ENCODE measurements at places on chromosomes 12 and 14.

GRCh38 chr12:107541001-107541705, 144.4 kb upstream of the PWP1 start:
- H3K4me3 ChIP-seq = no peak overlapping the region
- DNase-seq = no peak
- H3K36me3 ChIP-seq = no peaks in the 10 kb centered on the region

DNA sequence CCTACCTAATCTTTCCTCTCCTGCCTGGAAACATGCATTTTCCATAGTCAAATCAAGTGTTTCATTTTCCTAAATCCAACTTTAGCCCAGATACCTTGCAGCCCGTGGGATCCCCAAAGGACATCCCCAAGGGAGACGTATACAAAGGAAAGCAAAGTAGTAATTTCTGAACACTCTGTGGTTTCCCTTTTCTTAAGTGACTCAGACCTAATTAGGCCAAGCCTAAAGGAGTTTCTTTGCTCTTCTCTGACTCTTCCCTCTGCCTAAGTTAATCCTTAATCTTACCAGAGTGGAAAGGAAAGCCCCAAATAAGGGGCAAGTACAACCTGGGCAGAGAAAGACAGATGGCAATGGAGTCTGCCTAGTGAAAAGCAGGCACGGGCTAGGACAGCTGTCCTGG, 250.3 kb downstream of the SPTSSA start:
- DNase-seq = no peak

DNA sequence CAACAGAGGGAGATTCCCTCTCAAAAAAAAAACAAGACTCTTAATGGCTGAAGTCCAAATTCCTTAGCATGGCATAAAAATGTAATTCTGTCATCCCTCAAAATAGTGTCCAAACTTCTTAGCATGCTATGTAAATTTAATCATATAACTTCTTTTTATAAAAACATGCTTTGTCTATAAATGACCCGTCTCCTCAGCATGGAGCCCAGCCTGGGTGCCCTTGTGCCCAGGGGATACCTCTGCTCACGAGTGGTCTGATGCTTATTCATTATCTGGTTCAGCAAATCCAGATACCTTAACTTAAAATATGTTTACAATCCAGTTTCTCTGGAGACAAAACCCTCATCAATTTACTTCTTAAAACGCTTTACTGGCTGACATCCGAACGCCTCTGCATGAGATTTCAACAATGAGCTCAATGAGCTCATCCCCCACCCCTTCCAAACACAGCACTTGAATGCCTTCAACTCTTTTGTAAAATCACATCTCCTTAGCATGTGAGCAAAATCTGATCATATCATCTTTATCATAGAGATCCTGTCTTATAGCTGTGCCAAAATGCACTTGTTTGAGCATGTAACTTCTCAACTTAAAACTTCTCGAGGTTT, 15.7 kb downstream of the RTL1 start:
- no peak overlapping the region for H3K27ac ChIP-seq
- no peak for DNase-seq
- H3K36me3 ChIP-seq = peaks cover 44% of the 10 kb centered on the region
- H3K27me3 ChIP-seq = no peaks in the 10 kb centered on the region
- H3K4me1 ChIP-seq = no peaks in the 10 kb centered on the region

DNA sequence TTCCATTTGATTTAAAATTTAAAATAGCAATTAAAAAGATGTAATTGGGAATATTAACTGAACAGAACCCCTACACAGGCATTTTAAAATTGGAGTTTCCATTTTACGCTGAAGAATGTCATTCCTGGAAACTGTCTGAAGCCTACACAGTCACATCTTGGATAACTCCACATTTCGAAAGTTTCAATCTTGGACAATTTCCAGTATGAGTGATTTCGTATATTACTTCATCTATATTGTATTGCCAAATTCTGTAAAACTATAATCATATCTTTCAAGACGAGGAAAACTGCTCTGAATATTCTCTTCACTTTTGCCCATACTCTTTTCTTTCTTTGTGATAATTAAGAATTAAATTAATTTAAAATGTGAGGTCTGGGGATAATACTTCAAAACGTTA, 194.2 kb upstream of the ABCD2 start:
- no peak for DNase-seq
- no peaks in the 10 kb centered on the region for H3K4me1 ChIP-seq
- H3K27ac ChIP-seq = no peak overlapping the region

DNA sequence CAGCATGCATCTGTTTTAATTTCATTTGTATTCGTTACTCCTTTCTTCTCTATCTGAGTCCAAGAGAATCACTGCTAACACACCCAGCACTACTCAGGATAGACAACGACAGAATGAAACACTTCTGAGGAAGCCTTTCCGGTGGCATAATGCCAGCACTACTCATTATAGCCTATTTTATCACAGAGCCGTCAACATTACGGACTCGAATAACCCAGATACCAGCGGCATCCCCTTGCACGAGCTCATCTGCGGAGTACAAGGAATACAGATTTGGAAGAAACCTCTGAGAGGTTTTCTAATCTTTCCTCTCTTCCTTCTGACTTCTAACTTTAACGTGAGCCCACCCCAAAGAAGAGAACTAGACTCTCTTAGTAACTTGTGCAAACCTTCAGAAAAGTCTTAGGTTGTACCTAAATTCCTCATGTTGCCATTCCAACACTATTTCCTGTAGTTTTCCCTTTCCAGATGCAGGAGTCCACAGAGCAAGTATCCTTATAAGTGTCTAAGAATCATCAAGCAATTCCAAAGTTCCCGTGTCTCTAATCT, 248.1 kb downstream of the APAF1 start:
- peaks cover 60% of the 10 kb centered on the region for H3K27me3 ChIP-seq
- no peak overlapping the region for H3K4me3 ChIP-seq
- no peaks in the 10 kb centered on the region for H3K36me3 ChIP-seq

- peak overlapping the region; percentile 44 for H3K27ac ChIP-seq
- no peaks in the 10 kb centered on the region for H3K36me3 ChIP-seq
- DNase-seq = no peak
- H3K27me3 ChIP-seq = no peaks in the 10 kb centered on the region
These were observed 154.1 kb upstream of the ATP2B1 start for GRCh38 chr12:89862511-89863445.

DNA sequence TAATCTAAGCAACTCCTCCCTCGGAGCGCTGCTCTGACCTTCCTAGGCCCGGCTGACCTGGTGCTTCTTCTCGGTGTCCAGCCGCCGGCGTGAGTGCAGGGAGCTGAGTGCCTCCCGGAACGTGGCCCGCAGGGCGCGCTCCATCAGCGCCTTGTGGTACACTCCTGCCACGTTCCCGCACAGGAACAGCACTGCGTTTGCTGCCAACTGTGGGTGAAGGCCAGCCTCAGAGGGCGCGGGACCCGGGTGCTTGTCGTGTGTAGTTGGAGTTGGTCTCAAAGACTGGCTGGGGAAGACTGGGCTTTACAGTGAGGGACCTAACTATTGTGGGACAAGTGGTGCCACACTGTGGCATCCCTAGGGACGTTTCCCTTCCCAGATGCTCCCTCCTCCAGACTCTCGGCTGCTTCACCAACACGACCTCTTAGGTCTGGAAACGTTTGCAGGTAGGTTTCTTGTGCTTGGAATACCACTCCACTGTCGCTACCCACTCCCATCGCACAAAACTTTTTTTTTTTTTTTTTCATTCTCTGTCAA, 3.1 kb downstream of the ADCY4 start:
- H3K27me3 ChIP-seq = no peaks in the 10 kb centered on the region
- no peaks in the 10 kb centered on the region for H3K36me3 ChIP-seq
- H3K27ac ChIP-seq = no peak overlapping the region
- DNase-seq = no peak
- peaks cover 7% of the 10 kb centered on the region for H3K4me1 ChIP-seq

DNA sequence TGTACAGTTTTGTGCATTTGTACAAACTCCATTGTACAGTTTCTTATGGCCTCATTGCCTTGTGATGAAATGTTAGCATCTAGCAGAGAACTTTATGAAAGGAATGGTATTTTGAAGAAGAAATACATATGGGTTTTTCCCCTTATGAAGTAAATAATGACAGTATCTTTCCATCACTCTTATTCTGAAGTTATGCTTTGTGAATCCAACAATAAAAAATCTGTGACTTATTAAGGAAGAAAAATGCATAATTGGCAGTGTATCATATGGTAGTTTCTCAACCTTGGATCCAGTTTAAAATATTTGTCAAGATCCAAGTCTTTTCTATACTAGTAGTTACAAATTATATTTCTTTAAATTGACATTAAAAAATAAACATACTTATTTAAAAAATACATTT, 859.1 kb upstream of the FLRT2 start:
- H3K4me3 ChIP-seq = no peak overlapping the region
- H3K27ac ChIP-seq = no peak overlapping the region
- H3K4me1 ChIP-seq = no peaks in the 10 kb centered on the region
- no peaks in the 10 kb centered on the region for H3K27me3 ChIP-seq
- DNase-seq = no peak

GRCh38 chr14:45649051-45649450, 396.0 kb upstream of the MIS18BP1 start:
- no peak for DNase-seq
- H3K4me1 ChIP-seq = no peaks in the 10 kb centered on the region
- no peak overlapping the region for H3K27ac ChIP-seq
- no peaks in the 10 kb centered on the region for H3K27me3 ChIP-seq

GRCh38 chr14:69766984-69767368, at the start of gene SRSF5:
Gene SRSF5, plus strand, starts transcription at chr14:69767142. Its CDS starts 1,015 bp downstream, at chr14:69768157.
- peaks cover 51% of the 10 kb centered on the region for H3K36me3 ChIP-seq
- peak; percentile 94 for DNase-seq
- H3K4me1 ChIP-seq = peaks cover 13% of the 10 kb centered on the region
- H3K27ac ChIP-seq = peak within 1 kb of the TSS; percentile 99
- peak within 1 kb of the TSS; percentile 90 for H3K4me3 ChIP-seq

DNA sequence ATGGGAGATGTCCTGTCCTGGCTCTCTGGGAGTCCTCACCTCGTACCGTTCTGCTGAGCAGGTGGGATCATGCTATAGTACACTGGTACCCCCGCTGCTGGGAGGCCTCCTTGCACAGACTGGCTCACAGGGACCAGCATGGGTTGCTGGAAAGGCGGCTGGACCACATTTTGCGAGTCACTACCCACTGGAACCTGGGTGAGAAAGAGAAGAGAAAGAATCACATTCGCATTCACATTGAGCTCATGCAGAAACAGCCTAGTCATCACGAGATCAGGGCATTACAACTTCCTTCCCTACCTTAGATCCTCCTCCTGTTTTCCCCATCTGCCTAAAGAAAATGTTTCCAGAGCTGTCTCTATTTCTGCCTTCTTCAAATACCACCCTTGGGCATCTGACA, 17.3 kb upstream of the STAC3 start:
- H3K27me3 ChIP-seq = no peaks in the 10 kb centered on the region
- peaks cover 3% of the 10 kb centered on the region for H3K4me1 ChIP-seq
- no peak overlapping the region for H3K4me3 ChIP-seq

GRCh38 chr14:61335671-61336275, 14.4 kb downstream of the PRKCH start:
- no peaks in the 10 kb centered on the region for H3K4me1 ChIP-seq
- H3K36me3 ChIP-seq = no peaks in the 10 kb centered on the region
- no peak for DNase-seq
- H3K4me3 ChIP-seq = no peak overlapping the region

DNA sequence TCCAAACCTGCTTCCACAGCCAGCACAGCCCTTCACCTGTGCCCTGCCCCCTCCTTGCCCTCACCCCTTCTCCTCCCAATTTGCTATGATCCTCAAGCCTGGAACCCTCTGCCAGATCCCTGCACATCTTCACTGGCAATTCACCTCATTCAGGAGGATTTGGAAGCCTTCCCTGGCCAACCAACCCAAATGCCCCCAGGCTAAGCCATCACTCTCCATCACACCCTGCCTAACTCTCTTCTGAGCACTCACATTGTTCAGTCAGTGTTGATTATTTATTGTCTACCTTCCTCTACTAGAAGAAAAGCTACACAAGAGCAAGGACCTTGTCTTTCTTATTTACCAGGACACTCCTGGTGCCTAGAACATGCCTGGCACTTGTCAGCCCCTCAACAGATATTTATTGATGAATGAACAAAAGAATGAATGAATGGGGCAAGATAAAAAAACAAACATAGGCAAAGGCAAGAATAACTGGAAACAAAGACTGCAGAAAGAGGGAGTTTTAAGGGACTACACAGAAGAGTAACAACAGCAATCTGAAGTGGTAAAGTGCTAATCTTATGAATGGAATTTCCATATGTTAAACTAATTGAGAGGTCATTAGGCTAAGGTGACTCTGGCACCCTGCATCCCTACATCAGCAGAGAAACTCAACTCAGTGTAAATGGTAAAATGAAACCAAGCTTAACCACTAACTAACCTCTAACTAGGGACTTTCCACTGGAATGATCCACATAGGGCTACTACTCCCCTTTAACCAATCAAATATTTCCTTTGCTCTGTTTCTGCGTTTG, 33.4 kb downstream of the TMTC1 start:
- H3K4me1 ChIP-seq = no peaks in the 10 kb centered on the region
- DNase-seq = no peak
- H3K27me3 ChIP-seq = no peaks in the 10 kb centered on the region
- H3K27ac ChIP-seq = no peak overlapping the region

- no peak for DNase-seq
- no peaks in the 10 kb centered on the region for H3K27me3 ChIP-seq
- peaks cover 90% of the 10 kb centered on the region for H3K36me3 ChIP-seq
- H3K27ac ChIP-seq = no peak overlapping the region
- H3K4me1 ChIP-seq = peaks cover 7% of the 10 kb centered on the region
These were observed 29.4 kb upstream of the CERS5 start for GRCh38 chr12:50196537-50196936.

DNA sequence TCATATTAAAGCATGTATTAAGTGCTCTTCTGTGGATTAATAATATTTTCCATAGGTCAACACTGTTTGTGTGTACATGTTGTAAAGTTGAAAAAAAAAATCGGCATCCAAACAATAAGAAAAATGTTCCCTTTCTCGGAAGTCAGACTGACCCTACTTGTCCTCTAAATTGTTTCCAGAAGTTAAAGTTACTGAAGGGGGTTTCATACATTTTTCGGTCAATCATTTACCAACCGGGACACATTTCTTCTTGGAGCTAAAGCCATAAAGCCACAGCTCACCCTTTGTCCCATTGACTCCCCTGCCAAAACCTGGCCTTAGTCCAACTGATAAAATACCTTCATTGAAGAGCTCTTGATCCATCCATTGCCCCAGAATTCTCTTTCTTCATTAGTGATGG, 230.0 kb downstream of the ANO2 start:
- DNase-seq = no peak
- no peak overlapping the region for H3K27ac ChIP-seq
- no peak overlapping the region for H3K4me3 ChIP-seq
- H3K27me3 ChIP-seq = 0 out of 2 replicates have a peak, but pooled peaks cover 12% of the 10 kb centered on the region

All from SJSA1 (cell line).